ENCODE measurements at places on chromosomes 7 and 10.

- no peak for DNase-seq
These were observed 63.6 kb upstream of the NKX6-2 start for GRCh38 chr10:132849546-132850031.

DNA sequence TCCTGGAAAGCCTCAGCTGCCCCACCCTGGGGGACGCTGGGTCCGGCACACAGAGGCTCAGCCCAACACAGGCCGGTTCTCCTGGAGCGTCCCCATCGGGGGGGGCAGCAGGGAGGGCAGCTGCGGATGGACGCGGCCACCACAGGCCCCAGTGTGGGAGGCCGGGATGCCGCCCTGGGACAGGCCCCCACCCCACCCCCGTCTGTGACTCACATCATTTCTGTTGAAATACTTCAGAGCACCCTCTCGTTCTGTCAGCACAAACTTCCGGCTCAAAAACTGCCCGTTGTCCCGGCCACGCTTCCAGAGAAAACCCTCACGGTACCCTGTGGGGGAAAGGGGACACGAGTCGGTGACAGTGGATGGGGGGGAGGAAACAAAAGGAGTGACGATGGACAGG is 28.5 kb downstream of the GET4 start:
- no peak for DNase-seq

GRCh38 chr7:29000717-29001076 is 42.6 kb upstream of the TRIL start:
- no peak for DNase-seq

DNA sequence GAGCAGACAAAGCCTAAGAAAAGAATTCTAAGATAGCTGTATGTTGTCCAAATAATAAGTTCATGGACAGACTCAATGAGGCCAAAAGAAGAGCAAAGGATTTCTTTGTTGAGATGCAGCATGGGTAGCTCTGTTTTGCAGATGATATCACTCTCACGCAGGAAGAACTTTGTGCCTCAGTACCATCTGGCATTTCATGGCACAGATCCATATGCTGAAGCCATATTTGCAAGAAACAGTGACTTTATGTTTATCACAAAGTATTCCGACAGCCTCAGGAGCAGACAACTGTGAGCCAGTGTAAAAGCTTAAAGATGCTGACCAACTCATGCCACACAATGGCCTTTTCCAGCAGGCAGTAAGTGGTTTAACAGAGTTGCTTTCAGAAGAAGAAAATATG is 45.5 kb upstream of the RNF148 start:
- DNase-seq = no peak

GRCh38 chr7:97064972-97065587 is 40.4 kb upstream of the DLX5 start:
- peak; percentile 4 for DNase-seq

GRCh38 chr7:23106823-23107663 is 1.5 kb downstream of the KLHL7 start:
- no peak for DNase-seq

DNA sequence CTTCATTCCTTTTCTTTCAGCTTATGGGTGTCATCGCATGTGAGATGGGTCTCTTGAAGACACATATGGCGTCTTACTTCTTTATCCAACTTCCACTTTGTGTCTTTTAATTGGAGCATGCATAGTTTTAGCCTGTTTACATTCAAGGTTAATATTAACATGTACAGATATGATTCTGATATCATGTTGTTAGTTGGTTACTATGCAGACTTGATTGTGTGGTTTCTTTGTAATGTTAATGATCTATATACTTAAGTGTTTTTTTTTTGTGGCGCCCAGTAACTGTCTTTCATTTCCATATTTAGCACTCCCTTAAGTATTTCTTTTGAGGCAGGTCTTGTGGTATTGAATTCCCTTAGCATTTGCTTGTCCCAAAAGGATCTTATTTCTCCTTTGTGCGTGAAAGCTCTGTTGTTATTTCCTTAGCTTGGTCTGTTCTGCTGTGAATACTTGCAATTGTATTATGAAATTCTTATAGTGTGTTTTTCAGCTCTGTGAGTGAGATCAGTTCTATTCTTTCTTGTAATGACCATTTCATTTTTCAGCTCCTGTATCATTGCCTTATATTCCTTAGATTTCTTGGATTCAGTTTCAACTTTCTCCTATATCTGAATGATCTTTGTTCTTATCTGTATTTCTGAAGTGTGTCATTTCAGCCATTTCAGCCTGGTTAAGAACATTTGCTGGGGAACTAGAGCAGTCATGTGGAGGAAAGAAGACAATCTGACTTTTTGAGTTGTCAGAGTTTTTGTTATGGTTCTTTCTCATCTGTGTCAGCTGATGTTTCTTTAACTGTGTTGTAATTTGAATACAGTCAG is 88.4 kb downstream of the ABCA13 start:
- DNase-seq = no peak

GRCh38 chr7:26284995-26285632 is 6.5 kb upstream of the SNX10 start:
- no peak for DNase-seq

- no peak for DNase-seq
These were observed 7.7 kb downstream of the ZSCAN25 start for GRCh38 chr7:99624484-99624883.

- DNase-seq = no peak
These were observed 369.7 kb upstream of the NPVF start for GRCh38 chr7:25597946-25598345.

GRCh38 chr10:111974325-111974724 is 209.2 kb downstream of the GPAM start:
- no peak for DNase-seq

DNA sequence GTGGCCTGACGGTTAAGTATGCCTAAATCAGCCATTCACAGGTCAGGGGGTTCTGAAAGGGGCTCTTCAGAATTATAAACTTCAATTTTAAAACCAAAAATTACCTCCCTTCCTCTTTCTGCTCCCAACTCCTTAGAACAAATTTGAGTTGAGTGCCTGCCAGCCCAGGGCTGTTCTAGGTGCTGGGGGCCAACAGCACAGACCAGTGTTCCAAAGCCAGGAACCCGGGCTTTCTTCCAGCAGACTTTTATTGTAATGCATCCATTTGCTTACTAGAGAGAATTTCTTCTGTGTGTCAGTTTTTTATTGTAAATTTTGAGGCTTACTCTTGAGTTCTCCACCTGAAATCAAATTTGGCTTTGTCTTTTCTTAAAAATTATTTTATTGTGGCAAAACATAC is 238.5 kb downstream of the CACNB2 start:
- DNase-seq = no peak

DNA sequence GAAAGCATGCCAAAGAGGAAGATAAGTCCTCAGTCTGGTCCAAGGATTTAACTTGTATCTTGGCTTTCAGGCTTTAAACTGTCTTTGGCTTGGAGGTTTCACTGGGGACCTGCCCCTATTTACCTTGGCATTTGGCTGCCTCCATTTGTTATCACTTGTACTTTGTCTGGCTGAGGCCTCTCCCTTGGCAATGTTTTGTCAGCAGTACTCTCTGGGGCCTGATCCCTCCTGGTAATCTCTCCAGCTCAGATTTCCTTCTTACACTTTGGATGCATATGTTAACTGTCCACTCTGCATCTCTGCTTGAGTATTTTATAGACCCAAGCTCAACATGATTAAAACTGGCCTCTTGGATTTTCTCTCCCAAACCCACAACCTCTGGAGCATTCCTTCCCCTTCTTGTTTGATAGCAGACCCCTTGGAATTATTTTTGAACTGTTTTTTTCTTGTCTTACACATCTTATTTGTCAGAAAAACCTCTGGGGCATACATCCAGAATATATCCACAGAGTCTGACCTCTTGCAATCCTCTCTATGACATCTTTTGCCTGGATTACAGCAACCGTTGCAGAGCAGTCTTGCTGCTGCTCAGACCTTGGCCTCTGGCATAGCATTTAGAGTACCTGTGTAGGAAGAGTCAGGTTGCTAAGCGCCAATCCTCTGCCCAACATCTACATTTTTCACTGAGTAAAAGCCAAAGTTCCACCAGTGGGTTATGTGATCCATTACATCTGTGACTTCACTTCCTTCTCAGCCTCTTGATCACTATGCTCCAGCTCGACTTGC is 35.2 kb downstream of the ZNF487 start:
- DNase-seq = no peak

GRCh38 chr7:158683541-158683940 is 21.1 kb downstream of the NCAPG2 start:
- no peak for DNase-seq
